ENCODE measurements at places on chromosomes 16 and 17.

- DNase-seq, result no peak
Observed at GRCh38 chr16:84729716-84730320, 30.0 kb downstream of the USP10 start.

DNA sequence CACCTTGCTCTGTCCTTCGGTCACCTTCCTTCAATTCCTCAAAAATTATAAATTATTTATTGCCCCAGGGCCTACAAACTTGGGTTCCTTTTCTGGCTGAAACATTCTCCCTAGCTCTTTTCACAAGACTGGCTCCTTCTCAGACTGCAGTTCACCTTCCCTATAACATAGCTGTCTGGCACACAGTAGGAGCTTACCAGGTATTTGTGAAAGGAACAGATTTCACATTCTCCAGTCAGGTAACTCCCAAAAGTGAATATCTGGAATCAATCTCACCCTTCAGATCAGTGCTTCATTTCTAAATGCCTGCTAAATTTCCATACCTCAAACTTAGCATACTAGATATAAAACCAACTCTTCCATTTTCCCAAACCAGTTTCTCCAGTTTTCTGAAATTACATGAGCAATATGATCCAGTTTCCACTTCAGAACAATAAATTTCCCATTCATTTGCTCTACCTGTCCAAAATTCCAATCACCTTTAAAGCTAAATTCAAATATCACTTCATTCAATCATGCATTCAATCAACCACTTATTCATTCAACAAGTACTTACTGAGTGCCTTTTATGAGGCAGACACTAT is 6.1 kb downstream of the RFFL start:
- DNase-seq, result no peak

DNA sequence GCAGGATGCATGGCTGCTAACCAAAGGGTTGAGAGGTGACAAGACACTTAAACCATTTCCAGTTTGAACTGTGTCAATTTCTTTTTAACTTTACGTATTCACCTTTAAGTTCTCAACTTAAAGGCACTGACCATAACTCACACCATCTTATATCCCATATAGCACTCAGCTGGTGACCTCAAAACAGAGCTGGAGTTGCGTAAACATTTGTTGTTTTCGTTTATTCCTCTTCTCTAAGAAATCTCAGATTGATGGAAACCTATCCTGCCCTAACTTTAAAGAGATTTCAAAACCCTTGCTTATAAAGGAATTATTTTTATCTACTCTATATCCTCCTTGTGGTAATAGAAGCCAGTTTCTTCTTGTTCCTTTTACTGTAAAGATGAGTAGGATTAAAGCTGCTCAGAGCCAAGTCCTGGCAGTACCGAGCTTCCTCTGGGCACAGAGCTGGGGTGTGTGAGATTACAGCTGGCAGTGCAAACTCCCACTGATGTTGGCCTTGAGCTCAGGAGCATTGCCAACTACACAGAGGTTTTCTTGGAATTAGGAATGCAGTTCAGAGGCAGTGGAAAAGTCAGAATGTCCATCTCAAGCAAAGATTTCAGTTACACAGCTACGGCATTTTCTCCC is 1.3 kb downstream of the KCTD2 start:
- no peak for DNase-seq

DNA sequence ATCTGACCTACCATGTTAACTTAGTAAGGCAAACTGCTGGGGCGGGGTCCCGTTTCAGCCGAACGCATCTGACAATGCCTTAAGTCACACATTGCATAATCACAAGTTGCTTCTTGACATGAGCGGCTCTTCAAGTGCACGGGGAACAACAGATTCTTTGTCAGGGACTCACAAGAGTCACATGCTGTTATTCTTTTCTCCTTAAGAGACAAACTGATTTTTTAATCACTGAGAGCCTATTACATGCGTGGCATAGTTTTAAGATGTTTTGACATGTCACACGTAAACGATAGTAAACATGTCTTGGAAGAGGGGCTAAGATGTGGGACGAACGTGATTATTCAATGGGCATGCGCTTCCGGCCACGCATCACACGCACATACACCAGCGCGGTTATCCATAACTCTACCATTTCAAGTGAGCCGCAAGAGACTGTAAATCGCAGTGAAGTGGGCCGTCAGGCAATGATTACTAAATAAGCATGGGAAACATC is 63.4 kb downstream of the ADCY9 start:
- no peak for DNase-seq

GRCh38 chr17:61456688-61457225 is 4.5 kb downstream of the TBX4 start:
- no peak for DNase-seq

- DNase-seq, result no peak
Observed at GRCh38 chr16:24051125-24051524, 205.0 kb upstream of the CACNG3 start.

DNA sequence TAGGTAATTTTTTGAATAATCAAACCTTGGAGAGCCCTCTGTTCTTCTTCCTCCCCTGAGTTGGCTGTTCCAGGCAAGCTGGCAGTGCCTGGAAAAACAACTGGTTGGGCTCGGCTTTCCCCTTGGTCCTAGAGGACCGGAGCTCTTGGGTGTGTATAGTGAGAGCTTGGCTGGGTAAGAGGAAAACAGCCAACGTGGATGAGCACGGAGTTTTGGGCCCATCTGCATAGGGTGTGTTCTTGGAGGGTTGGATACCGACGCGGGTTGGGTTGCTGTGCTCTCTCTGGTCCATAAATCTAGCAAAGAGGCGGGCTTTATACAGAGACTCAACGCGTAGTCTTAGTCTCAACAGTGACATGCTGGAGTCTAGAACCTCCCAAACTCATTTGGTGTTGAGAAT is 23.2 kb downstream of the ITGB3 start:
- DNase-seq, result no peak

DNA sequence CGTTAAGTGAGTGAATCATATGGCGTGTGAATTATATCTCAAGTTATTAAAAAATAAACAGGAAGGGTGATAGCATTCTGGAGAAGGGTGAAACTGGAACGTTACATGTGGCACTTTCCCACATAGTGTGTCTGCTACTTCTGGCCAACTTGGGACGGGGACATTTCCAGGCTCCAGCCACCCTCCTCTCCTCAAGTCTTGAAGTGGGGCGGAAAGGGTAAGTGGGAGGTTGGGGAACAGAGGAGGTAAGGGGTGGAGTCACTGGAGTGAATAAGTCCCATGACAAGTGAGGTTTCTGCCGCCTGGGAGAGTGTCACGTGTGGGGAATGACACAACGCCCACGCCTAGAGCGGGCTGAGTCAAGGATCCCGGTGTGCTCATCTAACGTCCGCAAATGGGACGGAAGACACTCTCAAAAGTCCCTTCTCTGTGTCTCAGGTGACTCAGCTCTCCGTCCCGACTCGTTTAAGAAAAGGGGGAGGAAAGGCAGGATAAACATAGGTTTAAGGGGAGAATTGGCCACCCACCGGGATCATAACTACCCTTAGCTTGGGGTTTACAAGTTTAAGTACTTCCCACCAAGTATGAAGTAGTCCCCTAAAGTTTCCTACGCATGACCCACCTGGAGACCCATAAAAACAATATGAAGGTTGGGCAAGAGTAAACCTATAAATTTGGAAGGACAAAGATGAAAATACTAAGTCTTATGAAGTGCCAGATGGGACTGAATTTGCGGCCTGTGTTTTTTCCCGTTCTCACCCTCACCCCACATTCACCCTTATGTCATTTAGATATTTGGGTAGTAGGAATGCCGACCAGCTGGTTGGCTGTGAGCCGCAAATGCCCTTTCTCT is 1.2 kb upstream of the SPAG9 start:
- no peak for DNase-seq

DNA sequence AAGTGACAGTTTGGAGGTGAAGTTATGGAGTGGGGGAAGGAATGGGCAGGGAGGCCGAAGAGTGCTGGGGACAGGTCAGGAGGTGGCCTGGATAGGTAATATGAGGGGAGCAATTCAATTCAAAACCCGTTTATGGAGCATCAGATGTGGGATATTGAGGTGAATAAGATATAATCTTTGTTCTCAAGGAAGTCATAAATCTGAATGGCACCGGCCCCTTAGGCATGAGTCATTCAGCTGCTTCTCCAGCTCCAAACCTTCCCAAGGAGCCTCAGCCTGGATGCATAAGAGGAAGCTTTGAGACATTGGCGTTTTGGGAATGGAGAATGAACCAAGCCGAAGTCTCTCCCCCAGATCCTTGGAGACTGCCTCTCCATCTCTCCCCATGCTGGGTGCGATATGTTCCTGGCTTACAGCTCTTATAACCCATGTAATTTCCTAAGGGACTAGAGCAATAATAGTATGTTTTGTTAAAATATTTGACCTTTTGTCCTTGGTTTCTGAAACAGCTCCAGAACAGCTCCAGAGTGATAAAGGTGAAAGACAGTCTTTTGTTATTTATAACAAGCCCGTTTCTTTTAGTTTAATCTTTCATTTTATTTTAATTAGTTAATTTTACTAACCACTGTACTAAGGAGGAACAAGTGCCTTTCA is 1.7 kb downstream of the TUBG2 start:
- no peak for DNase-seq
